ENCODE measurements at places on chromosomes 5 and 9.

- no peak for DNase-seq
Measured at GRCh38 chr9:107613321-107613720, 123.8 kb upstream of the KLF4 start.

- no peak for DNase-seq
Measured at GRCh38 chr9:129595903-129596540, 24.9 kb downstream of the C9orf50 start.

DNA sequence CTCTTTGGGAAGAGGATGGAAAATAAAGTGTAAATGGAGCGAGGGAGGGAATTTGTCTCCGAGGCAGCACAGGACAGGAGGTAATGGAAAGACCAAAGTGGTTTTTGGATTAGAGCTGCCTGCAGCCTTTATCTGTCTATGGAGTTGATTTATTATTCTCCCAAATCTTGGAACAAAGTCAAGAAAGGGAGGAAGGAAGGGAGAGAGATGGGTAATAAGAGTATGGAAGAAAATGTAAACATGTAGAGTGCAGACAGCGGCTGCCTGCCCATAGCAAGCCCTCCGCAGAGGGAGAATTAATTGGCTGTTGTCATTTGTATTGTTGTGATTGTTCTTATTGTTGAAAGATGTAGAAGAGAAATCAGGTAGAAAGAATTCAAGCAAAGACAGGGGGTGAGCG is 15.7 kb downstream of the KCNIP1 start:
- peak; percentile 12 for DNase-seq

- DNase-seq = no peak
Measured at GRCh38 chr5:137598399-137598798, 99.3 kb upstream of the SPOCK1 start.

GRCh38 chr5:75648712-75649111 is 37.5 kb downstream of the ANKDD1B start:
- no peak for DNase-seq

GRCh38 chr9:94740145-94740840 is 13.8 kb downstream of the AOPEP start:
- DNase-seq = no peak

GRCh38 chr5:170306381-170306831 is 8.8 kb upstream of the LCP2 start:
- peak; percentile 22 for DNase-seq

GRCh38 chr5:21574438-21574837 is 1278.7 kb downstream of the CDH12 start:
- DNase-seq = peak; percentile 1

DNA sequence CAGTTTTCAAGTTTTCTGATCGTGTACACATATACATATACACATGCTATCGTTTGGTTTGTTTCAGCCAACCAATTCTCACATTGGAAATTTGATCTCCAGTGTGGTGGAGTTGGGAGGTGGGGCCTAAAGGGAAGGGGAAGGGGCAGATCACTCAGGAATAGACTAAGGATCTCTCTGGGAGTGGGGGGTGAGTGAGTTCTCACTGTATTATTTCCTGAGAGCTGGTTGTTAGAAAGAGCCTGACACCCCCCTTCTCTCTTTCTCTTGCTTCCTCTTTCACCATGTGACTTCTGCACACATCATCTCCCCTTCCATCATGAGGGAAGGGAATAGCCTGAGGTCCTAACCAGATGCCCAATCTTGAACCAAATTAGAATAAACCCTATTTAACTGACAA is 551.7 kb downstream of the MAT2B start:
- DNase-seq = no peak

DNA sequence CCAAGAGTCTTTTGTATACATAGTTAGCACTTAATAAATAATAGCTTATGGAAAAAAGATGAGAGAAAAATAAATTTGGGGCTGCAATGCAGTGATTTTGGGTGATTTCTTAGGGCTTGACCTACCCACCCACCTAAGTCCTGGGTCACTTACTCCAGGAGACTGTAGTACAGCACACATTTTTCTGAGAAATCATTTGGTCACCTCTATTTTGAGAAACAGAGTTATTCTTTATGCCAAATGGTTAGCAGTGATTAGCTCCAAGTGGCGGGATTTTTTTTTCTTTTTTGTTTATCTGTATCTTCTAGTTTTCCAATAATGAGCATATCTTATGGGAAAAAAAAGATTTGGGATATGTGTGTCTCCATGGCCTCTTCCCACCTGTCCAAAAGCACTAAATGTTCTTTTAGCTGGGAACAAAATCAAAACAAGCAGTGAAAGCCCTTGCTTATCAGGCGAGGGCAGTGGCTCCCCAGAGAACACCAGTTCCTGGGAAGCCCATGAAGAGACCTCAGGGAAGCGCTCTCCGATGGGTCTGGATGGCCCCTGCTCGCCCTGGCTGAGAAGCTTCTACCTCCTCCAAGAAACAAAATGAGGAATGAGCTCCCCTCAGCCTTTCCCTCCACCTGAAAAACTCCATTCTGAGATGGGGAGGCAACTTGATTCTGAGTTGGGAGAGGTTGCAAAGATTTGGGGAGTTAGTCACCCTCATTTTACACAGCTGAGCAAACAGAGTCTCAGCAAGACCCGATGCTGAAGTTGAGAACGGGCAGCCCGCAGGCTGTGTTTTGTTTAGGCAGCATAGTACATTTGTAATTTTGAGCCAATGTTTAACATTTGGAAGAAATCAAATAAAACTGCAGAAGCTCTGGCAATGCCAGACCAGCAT is 69.9 kb downstream of the CYFIP2 start:
- DNase-seq = peak; percentile 27

GRCh38 chr9:108535526-108535925 is 320.3 kb downstream of the ACTL7B start:
- no peak for DNase-seq

DNA sequence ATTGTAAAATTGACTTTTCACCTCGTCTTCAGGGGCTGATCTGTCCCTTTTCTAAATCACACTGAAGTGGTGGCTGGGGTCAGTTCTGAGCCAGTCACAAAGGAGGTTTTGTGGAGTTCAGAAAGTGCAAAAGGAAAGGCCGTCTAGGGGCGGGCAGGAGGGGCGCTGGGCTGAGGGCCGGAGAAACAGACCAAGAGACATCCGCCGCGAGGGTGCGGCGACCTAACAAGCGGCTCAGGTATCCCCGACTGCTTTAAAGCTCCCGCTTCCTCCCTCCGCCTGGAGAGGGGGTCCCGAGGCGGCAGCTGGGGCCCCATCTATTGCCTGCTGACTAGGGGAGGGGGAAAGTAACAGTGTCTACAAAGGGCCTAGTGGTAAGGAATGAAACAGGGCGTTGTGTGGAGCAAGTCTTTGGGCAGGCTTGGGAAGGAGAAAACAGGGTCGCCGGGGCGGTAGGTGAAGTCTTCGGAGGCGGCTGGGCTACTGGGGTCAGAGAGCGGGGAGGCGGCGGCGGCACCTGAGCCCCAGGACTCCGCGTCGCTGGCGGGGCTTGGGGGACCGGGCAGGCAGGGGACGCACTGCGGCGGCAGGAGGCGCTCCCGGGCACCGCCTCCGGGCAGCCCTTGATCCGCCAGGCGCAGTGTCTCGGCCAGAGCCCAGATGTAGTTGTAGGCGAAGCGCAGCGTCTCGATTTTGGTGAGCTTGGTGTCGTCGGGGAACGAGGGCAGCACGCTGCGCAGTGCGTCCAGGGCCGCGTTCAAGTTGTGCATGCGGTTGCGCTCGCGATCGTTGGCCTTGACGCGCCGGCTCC is 950 bp downstream of the NEUROG1 start:
- no peak for DNase-seq

DNA sequence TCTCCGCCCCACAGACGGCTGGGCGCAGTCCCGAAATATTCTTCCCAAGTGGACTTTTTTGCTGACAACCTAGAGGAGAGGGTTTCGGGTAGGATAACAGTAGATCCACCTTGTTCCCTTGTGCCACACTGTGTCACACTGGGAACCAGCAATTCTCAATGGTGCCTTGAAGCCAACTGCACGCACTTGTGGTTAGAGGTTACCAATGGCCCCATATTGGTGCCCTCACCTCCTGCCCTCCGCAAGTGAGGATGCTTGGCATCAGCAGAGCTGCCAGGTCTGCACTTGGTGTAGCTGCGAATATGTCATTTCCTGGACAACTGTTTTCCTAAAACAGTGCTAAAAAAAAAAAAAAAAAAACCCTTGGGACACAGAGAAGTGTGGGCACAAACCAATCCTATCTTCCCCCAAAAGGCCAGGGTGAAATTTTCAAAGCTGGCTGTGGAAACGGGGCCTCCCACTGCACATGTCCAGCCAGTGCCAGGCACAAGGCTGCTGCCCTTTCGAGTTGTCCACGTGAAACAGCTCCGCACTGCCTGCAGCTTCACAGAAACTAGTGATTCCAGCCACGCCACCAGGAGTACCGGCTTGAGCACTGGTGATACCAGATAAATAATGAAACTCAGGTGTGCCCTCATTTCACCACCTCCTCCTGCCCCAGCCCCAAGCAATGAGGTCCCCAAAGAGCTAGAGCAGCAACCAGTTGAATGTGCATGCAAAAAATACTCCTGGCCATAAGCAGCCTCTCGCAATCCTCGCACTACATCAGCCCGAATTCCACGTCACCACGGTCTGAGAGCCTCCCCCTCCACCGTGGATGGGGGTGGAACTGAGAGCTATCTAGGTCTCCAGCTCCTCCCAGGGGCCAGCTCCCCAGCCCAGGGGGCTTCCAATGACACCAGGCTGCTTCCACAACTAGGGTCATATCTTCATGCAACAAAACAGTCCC is 51.2 kb downstream of the USP20 start:
- no peak for DNase-seq

- DNase-seq = no peak
Measured at GRCh38 chr9:91131433-91131839, 230.3 kb downstream of the AUH start.

DNA sequence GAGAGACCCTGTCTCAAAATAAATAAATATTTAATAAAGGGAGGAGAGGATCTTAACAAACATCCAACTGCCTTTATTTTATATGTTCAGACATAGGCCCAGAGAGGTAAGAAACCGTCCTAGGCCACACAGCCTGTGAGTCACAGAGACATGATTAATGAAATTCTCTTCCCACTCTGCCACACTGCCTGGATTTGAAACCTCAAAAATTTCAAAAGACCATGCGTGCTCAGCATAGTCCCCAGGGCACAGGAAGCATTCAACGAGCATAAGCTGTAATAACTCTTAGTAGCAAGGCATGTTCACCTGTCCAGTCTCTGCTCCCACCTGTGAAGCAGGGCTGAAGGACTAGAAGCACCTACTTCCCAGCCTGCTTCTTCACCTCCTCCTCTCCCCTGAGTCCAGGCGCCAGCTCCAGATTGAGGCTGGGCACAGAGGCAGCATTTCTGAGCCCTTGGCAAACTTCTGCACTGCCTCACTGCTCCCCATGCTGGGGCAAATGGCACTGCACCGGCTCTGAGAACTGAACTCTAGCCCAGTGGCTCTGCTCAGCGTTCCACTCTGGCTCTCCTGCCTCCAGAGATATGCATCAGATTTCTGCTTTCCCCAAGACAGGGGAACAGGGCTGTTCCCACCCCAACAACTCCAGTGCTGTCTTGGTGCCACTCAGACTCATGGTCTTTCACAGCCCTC is 1.1 kb downstream of the FAT2 start:
- no peak for DNase-seq

DNA sequence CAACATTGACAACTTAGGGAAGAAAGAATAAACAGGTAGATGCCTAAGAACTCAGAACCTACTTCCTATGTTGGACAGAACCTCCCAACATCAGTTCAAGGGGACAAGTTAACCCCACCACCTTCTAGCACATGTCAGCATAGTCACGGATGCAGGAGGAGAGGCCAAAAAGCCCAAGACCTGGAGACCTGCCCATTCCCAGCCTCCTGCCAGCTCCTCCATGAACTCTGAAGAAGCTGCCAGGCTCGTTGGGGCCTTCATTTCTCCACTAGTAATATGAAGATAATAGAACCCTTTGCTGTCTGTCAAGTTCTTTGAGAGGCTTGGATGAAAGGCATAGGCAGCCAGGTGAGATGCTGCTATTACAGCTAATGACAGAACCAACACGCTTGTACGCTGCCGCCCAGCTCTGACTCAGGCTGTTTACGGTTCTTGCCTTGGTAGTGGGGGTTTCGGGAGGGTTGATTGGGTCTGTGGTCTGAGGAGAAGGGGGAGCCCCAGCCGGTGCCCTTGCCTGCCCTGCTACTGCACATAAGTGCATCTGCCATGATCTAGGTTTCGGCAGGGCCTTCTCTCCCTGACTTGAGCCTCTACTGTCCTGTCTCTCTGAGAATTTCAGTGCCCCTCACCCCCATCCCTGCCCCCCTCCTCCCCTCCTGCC is 82.2 kb downstream of the NRG2 start:
- no peak for DNase-seq

DNA sequence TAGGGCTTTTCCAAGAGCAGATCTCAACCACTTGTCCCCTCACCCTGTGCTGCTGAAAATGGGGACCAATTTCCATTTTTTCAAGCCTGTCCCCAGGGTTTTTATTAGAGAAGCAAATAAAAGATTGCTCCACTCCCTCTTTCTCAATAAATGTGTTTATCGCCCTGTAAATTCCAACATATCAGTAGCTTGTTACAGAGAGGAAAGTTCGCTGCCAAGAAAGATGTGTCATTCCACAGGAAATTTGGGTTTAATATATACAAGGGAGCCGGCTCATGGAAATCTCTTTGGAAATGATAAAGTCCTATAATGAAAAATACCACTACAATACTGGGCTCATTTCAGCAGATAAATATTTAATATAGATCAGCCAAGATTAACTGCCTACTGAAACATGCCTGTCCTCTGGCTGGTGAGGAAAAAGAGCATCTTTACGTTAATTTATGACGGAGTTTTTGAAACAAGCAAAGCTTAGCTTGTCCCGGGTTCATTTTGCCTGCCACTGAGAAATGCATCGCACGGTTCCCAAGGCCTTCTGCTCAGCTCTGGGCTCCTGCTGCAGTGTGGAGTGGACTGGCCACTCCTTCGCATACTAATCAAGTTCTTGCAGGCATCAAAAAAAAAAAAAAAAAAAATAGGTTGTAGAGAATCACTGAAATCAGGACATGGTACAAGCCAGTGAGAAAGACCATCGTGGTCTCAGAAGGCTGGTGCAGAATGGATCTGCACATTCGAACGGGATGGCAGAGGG is 84.5 kb downstream of the BRINP1 start:
- no peak for DNase-seq

GRCh38 chr5:19555436-19555835 is 432.6 kb downstream of the CDH18 start:
- DNase-seq = no peak

GRCh38 chr9:23278561-23278960 is 547.5 kb downstream of the ELAVL2 start:
- peak; percentile 65 for DNase-seq

GRCh38 chr5:25858019-25858418 is 1180.4 kb downstream of the CDH9 start:
- no peak for DNase-seq

- DNase-seq = no peak
Measured at GRCh38 chr9:131043087-131043486, 34.1 kb downstream of the LAMC3 start.

DNA sequence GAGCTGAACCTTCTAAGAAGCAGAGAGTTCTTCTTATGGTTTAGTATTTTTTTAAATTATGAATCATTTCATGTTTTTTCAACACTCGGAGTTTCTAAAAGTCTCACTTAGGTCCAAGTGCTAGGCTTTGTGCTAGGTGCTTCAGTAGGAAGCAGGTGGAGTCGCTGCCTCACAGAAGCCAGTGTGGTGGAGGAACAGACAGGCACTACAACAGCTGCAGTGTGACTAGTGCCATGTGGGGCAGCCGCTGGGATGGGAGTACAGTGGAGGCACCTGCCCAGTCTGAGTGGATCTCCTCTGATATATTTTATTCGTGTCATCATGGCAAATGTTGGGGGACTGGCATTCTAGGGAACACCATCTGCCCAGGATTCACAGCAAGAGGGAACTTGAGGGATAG is 15.3 kb downstream of the PCDHGC5 start:
- no peak for DNase-seq
